ENCODE measurements at places on chromosomes 5 and 9.

- DNase-seq, result no peak
These were observed 55.5 kb upstream of the N4BP3 start for GRCh38 chr5:178057839-178058238.

DNA sequence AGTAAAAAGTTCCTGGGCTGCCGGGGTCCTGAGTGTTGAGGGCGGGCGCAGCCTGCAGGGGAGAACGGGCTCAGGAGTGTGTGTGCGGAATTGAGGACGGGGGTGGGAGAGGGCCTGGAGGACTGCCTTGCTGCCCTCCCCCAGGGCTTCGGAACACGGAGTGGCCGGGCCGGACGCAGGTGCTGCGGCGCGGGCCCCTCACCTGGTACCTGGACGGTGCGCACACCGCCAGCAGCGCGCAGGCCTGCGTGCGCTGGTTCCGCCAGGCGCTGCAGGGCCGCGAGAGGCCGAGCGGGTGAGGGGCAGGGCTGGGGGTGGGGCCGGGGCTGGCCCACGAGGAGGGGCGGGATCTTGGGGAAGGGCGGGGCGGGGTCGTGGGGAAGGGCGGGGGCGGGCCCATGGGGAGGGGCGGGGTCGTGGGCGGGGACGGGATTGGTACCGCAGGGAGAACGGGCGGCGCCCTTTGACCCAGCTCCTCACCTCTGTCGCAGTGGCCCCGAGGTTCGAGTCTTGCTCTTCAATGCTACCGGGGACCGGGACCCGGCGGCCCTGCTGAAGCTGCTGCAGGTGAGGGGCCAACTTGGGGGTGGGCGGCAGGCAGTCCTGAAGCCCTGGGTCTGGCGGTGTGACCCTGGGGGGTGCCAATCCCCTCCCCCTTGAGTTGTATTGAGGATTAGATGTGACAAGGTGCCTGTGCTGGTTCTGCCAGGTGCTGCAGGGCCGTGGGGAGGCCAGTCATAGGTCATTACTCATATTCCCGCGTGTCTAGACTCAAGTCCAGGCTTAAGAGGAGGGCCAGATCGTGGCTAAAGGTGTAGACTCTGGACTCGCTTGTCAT lies 7.1 kb downstream of the FPGS start:
- DNase-seq, result peak; percentile 27

DNA sequence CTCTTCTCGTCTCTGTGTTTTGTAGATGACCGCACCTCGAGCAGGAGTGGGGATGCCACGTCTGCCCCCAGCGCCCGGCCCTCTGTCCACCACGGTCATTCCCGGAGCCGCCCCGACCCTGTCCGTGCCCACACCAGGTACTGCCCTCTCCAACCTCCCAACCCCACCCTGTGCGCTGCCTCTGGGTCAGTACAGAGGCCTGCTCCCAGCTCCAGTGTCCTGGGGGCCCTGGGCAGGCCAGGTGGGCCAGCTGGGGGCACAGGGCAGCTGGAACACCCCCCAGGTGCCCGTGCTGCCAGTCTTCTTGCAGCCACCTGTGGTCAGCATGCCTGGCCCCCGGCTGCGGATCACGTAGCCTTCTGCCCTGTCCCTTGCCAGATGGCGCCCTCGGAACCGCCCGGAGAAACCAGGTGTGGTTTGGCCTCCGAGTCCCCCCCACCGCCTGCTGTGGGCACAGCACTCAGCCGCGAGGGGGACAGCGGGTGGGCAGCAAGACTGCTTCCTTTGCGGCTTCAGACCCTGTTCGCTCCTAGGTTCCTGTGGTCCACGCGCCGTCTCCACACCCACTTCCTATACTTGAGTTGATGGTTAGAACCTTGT lies 133.7 kb downstream of the WNK2 start:
- no peak for DNase-seq

DNA sequence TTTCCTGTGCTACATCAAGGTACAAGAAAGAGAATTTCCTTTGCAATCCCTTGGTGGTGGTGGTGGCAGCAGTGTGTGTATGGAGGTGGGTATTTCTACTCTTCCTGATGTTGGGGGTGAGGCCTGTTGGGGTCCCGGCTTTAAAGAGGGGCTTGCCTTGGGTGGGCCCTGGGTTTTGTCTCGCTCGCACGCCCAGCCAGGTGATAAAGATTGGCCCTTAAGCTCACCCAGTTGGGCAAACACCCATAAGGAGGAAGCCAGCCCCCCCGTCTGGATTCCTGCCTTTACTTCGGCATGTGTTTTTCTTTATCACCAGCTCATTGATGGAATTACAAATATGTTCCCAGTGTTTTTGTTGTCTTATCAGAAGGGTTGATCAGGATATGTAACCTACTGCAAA lies 16.0 kb upstream of the SARDH start:
- no peak for DNase-seq

DNA sequence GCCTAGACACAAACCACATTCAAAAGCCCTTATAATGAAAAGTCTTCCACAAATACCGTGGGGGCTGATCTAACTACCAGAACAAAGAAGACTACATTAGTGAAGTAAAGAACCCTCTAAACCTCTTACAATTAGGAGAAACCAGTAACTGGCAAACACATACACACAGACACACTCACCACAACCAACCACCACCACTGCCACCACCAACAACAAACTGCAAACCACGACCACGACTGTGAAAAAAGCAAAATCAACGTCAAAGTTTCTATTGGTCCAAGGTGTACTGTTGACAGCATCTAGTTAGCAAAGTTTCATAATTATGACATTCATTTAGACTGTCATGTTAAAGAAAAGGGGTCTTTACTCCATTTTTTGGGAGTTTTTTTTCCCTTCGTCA lies 2.7 kb downstream of the CDO1 start:
- DNase-seq, result no peak

DNA sequence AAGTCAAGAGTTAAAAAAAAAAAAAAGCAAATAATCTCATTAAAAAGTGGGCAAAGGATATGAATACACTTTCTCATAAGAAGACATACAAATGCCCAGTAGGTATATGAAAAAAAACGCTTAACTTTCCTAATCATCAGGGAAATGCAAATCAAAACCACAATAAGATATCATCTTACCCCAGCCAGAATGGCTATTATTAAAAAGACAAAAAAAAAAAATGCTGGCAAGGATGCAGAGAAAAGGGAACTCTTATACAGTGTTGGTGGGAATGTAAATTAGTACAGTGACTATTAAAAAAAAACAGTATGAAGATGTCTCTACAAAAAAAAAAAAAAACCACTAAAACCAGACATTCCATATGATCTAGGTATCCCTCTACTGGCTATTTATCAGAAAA lies 79.4 kb downstream of the LPAR1 start:
- no peak for DNase-seq

DNA sequence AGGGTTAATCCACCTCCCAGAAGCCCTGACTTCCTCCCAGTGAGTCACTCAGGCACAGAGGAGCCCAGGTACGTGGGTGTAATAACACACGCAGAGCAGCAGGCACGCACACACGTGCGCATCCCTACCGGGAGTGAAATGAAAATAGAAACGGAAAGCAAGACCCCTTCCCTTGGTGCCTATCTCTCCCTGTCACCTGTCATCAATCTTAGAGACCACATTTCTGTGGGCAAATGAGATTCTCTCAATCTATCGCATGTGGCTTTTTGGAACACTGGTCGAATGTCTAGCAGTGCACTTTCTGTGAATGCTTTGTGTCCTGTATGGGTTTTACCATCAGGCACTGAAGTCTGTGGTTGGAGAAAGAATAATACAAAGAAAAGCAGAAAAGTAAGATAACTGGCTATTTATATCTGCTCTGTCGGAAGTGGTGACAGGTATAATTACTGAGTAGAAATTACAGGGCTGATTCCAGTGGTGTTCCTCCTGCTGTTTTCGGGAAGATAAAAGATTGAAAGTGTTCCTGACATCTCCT lies 137.7 kb upstream of the GRIA1 start:
- peak; percentile 56 for DNase-seq

DNA sequence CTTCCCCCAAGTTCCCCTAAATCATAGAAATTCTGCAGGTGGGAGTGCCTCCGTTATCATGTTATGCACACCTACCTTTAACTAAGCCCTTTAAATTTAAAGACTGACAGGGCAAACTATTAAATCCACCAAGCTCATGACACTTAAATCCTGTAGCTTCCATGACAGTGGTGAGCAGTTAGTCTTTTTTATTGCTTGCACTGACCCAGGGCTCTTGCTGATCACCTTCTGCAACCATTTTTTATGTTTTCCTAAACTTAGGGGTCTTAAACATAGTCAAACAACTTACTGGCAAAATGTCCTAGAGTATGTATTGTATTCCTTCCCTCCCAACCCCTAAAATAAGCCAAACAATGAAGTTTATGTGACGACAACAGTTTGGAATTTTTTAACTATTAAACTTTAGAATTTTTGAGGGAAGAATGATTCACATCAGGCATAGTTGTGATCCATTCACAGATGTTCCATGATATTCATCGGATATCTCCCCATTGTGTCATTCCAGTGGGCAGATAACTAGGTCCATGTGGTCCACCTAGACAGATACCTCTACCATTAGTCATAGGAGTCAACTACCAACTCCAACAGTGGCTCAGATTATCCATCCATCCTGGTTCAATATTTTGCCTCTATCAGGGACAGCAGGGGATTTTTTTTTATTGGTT lies 283.1 kb downstream of the ADAMTS6 start:
- peak; percentile 100 for DNase-seq

GRCh38 chr9:92968081-92968480 lies 20.8 kb downstream of the FGD3 start:
- DNase-seq, result no peak

DNA sequence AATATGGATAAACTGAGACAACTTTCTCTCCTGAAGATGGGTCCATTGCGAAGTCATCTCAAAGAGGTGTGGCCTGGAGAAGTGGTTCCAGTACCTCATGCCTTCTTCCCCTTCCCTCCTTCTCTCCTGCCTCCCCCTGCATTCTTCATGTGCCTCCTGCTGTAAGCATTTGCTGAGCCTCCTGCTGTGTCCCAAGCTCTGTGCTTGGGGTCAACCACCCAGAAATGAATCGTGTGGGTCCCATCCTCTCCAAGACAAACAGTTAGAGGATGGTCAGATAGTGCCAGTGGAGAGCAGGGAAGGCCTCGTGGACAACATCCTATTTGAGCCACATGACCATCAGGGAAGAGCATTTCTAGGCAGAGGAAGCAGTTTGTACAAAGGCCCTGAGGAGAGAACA lies 53.5 kb downstream of the KCNIP1 start:
- no peak for DNase-seq

DNA sequence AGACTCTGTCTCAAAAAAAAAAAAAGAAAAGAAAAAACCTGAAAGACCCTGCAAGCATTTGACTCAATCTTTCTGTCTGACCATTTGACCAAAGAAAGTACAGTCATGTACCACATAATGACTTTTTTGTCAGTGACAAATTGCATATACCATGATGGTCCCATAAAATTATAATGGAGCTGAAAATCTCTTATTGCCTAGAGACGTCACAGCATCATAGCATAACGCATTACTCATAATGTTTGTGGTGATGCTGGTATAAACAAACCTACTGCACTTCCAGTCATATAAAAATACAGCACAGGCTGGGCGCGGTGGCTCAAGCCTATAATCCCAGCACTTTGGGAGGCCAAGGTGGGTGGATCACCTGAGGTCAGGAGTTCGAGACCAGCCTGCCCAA lies 10.5 kb downstream of the ECM2 start:
- no peak for DNase-seq

DNA sequence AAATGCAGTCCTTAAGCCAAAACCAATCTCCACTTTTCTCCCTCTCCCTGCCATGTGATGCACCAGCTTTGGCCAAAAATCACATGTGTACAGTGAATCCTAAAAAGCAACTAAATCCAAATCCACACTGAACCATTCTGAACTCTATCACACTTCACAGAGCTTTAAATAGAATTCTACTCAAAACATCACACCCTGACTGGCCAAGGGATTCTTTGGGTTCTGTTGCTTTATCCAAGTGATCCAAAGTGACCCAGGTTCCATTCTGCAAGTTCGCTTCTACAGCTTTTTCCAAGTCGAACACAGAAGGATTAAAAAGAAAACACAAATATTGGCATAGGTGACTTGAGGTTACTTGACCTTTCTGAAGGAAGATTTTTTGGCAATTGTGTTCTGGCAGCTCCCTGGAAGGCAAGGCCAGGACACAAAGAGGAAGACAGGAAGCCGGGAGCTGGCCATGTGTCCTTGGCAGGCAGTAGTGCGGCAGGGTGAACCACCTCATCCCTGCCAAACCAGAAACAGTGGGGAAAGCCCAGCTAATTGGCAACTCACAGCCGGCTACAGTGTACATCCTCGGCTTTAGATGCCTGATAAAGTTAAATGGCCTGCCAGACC lies 115.0 kb downstream of the NFIB start:
- DNase-seq, result peak; percentile 59

DNA sequence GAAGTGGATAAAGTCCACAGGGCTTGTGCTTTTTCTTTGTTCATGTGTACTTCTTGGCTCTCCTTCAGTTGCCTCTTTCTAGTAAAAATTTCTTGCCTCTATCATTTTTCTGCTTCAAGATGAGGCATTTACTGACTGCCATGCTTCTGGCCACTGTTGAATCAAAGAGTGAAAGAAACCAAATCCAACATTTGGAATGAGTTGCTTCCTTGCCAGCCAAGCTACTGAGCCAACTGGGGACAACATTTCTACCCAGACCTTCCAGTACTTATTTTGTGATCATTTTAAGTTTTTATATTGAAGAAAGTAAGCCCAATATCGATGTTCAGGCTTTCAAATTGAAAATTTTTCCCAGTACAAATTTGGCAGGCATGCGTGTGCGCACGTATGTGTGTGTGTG lies 73.2 kb downstream of the SNCAIP start:
- DNase-seq, result no peak

- DNase-seq, result peak; percentile 9
These were observed 56.1 kb downstream of the FGF18 start for GRCh38 chr5:171475596-171475995.

- DNase-seq, result no peak
These were observed 5.8 kb downstream of the ERGIC1 start for GRCh38 chr5:172839669-172840431.

- DNase-seq, result no peak
These were observed 128.5 kb downstream of the CHSY3 start for GRCh38 chr5:130032807-130033206.

DNA sequence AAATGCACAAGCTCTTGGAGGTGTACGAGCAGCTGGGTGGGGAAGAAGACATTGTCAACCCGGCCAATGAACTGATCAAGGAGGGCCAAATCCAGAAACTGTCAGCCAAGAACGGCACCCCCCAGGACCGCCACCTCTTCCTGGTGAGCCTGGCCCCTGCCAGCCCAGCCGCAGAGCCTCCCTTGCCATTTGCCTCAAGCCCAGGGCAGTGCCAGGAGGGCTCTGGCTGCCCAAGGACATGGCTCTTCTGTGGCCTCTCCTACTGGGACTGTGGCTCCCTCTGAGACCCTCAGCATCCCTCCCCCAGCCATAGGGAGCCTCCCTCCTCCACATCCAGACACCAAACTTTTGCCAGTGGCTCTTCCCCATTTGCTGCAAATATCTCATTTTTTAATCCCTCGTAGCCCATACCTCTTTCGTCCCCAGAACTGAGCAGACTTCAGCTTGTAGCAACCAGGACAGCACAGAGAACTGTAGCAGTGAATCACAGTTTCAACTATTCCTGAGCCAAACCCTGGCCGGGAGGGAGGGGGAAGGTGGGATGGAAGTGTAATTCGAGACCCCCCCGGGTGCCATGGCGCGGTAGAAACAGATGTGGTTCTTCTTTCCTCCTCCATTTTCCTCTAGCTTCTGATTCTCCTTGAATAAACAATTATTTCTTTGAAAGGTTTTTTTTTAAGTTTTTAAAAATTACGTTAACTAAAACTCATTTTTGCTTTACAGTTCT lies 44.5 kb upstream of the SUSD3 start:
- no peak for DNase-seq
